ENCODE measurements at places on chromosomes 11 and 22. TPM values are rescaled to one million over a fixed set of nuclear protein-coding genes. Genes with fewer than 3 reads are reported as not detected.

LMF2 gene
- 34.9 TPM for total RNA-seq

LDHAL6A gene
- total RNA-seq = not detected

OR8D2 gene
- total RNA-seq = not detected

KCNJ4 gene
- total RNA-seq = not detected

GRCh38 chr22:40408718-40409612 lies 38.6 kb downstream of the SGSM3 start:
- DNase-seq = no peak

- DNase-seq = peak; percentile 47
Observed at GRCh38 chr11:86571273-86571948, 101.0 kb downstream of the ME3 start.

AP2A2 gene
- 82.6 TPM for total RNA-seq

SPI1 gene
- total RNA-seq = 18.5 TPM

DNA sequence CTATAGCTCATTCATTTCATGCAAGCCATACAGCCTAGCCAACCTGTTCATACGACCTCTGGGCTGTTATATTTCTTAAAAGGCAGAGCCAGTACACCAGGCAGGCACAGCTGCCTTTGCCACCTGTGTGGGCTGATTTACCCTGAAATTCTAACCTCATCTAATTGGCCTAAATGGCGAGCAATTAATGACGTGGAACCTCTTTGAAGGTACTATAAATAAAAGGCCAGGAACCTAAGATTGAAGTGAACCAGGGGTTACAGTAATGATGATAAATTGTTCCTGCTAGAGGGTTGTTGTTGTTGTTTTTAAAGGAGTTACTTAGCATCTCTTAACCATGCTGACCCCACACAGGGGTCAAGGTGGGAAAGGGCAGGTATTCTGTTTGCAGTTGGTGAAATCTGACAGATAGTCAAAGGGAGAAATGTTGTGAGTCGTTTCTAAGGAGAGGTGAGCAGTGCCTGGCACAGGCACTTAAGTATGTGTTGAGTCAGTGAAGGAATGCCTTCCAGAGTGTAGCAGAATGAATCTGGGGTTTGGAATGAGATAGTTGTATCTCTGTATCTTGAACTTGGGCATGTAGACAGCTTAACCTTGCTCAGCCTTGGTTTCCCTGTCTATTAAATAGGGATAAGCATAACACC lies 213.5 kb upstream of the NAV2 start:
- no peak for DNase-seq

PRG2 gene
- total RNA-seq = not detected

KDM4E gene
- total RNA-seq = not detected

TESMIN gene
- 2.5 TPM for total RNA-seq

DNA sequence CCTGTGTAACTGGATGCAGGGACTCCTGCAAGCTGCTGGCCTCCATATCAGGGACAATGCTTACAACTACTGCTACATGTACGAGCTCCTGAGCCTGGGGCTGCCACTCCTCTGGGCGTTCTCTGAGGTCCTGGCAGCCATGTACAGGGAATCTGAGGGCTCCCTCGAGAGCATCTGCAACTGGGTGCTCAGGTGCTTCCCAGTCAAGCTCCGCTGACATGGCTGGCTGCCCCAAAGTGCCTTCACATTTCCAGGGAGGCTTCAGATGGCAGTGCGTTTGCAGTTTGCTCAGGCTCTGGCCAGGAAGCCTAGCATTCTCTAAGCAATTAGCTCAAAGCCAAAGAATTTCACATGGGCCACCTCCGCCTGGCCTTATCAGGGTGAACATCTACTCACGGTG lies 117.4 kb upstream of the PARVA start:
- DNase-seq = no peak

DNA sequence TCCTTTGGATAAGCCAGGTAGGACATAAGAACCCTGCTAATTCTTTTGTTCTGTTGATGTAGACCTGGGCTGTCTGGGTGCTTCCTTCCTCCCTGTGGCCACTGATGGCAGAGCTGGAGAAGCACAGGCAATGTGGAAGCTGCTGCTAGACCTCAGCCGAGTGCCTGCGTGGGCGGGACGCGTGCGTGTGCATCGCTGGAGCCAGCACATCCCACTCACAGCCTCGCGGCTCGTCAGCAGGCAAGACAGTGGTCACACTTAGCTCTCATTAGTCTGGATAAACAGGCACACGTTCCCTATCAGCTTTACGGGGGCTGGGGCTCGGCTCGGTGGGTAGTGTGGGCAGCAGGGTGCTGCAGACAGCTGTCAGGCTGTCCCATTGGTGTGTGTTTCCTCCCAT lies 155.7 kb downstream of the GRIK4 start:
- no peak for DNase-seq

MS4A14 gene
- 1.6 TPM for total RNA-seq

DNA sequence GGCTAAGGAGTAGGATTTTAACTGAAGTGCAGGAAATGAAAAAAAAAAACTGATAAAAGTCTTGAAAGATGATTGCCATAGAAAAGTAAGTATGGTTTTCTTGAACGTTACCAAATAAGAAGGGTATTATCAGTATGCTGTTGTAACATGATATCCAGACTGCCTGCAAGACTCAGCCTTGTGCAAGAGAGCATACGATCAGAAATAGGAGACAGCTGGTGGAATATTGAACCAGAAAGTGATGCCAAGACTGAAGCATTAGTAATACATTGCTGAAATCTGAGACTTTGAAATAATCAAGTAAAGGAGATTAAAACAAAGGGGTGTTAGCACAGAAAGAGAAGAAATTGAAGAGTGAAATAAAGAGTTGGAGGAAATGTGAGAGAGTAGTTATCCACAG lies 452.7 kb upstream of the CNTN5 start:
- DNase-seq = no peak

EIF3D gene
- 222 TPM for total RNA-seq
